CD4-positive, alpha-beta T cell treated with Interleukin-6 for 4 hours (primary cell): ENCODE measurements at places on chromosomes 7 and 10.
A peak's percentile ranks its signal among the peaks of the same experiment; 100 is the strongest.

DNA sequence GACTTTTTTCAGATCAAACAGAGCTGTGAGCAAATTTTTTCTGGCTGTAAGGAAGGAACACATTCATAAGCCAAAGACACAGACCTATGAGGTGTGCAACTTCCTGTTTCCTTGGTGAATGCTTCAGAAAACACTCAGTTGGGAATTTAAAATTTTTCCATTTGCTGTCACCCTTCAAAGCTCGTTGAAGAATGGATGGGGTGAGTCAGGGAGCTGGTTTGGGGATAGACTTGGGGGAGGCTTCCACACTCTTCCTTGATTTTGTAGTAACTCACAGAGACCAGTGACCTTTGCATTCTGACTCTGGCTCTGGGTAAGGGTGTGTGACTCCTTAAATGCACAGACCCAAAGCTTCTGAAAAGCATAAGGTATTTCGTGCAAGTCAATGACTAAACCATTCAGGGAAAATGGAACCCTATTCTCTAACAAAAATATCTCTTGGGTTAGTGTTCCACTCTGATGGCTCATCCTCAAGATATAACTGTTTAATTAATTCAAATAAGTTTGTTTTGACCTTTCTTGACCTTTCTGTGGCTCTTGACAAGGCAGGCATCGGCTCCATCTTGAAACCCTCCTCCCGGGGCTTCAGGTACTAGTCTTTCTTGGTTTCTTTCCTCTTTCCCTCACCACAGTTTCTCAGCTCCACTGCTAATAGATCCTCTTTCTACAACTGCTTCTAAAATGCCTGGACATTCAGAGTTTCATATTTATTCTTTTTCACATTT lies 227.8 kb upstream of the INHBA start:
- no peak for DNase-seq

GRCh38 chr7:98826387-98826786 lies 43.4 kb downstream of the TMEM130 start:
- DNase-seq = no peak

GRCh38 chr10:67587771-67588170 lies 108.2 kb downstream of the CTNNA3 start:
- no peak for DNase-seq

DNA sequence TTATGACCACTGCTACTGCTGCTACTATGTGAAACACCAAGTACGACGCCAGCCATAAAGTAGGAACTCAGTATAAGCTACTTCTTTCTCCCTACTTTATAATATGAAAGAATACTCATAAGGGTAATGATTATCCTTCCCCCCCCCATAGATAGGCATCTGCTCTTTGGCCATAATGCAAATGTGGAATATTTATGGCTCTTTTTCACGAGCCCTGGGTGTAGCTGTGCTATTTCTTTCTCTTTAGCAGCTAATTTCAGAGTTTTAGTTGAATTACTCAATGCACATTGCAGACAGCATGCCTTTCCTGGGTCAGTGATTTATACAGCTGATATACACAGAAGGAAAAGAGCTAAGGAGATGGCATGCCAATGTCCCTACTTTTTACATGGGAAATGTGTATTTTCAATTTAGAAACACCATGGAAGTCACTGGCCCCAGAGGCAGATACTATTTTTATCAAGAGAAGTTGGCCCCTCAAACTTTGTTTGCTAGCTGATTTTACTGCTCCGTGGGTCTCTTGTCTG lies 234.1 kb upstream of the KIAA1217 start:
- DNase-seq = no peak

DNA sequence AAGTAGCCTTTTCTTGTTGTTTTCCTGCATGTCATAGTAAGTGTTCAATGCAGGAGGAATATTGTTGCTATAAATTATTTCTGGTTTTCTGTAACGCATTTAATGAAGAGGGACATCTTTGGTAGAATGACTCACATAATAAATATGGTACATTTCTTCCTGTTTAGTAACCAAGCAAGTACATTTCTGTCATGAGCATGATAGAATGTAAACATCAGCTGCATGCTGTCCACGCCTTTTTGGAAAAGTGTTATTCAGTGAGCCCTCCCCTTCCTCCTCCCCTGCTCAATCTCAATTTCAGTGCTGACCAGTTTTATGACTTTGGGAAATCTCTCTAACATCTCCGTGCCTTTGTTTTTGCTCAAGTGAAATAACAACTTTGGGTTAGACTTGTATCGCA lies 664.0 kb downstream of the XPNPEP1 start:
- DNase-seq = no peak

DNA sequence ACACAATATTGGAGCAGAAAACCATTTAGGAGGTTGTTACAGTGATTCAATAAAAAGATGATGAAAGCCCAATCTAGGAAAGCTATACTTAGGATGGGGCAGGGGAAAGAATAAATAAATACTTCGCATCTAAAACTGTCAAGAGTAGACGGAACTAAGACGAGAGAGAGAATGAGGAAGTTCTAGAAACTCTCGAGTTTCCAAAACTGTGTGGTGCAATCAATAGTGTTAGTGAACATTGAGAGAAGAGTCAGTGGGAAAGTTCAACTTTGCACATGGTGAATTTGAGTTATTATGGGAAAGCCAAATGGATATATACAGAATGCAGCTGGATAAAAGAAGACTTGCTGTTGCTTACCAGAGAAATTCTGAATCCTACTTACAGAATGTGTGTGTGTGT lies 133.8 kb upstream of the MEOX2 start:
- no peak for DNase-seq

DNA sequence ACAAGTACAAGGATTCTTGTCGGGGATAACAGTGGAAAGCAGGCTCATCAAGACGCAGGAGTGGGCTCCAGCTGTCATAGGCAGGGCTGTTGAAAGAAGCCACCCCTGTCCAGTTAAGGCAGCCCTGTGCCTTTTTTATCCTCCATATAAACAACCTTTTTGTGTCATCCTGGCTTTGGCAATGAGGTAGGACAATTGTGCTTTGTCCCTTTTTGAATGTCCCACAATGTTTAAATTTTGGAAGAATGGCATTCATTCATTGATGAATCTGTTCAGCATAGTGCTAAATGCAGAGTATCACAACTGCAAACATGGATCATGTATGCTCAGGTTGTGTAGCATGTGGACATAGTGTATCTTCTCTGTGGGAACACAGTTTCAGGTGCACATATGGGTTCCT lies 66.7 kb downstream of the UBE3C start:
- DNase-seq = no peak

DNA sequence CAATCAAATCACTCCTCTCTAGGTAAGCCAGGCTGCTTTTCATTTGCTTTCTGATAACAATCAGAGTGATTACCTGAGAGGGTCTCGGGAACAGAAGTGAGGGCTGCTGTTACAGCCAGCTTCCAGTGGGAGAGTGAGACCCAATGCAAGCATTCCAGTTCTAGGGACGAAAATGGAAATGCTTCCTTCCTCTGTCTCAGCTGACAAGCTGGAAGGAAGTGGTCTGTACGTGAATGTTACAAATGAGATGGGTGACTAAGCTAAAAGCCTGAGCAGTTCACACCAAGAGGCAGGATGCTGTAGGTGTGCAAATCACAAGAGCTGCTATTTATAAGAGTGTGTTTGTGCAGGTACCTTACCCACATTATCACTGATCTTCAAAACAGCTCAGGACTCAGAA lies 772.4 kb downstream of the GRID1 start:
- DNase-seq = no peak

DNA sequence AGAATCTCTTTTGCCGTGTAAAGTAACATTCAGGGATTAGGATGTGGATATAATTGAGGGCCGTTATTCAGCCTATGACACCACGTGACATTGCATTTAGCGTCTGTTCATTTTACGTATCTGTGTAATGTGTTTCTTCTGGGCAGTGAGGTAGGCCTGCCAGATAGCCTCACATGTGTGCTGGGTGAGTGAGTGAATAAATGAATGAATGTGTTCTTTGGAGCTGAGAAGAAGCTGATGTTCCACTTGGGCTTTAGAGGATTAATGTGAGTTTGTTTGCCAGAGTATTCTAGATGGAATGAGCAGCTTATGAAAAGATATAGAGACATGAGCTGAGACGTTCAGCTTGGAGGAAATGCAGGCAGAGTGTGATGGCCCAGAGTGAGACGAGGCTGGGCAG lies 55.0 kb downstream of the MINDY4 start:
- no peak for DNase-seq

GRCh38 chr10:8840356-8840755 lies 785.9 kb downstream of the GATA3 start:
- no peak for DNase-seq

DNA sequence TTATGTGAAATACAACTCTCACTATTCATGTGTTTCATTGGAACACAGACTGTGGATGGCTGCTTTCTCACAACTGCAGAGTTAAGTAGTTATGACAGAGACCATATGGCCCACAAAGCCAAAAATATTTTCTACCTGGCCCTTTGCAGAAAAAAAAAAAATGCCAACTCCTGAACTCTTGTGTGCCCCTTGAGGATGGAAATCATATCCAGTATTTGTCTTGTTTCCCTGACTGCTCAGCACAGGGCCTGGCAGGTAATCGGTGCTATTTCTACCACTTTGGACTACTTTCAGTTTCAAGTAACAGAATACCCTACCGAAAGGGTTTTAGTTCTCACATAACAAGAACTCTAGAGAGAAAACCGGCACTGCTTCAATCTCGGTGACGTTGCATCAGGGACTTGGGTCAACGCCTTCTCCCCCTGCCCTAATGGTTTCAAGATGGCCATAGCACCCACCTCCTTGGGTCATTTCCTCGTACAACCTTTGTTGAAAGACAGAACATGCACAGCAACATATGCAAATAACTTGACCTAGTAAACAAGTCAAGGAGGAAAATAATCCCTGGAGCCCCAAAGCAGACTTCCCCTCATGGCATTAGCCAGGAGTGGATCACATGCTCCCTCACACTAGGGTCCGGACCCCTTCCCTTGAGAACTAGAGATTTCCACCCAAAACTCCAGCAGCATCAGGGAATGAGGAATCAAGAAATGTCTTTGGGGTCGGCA lies 11.8 kb upstream of the GPNMB start:
- DNase-seq = no peak

- no peak for DNase-seq
Observed at GRCh38 chr10:10911471-10911921, 106.2 kb upstream of the CELF2 start.

- no peak for DNase-seq
Observed at GRCh38 chr10:69412232-69412790, 4.4 kb downstream of the TACR2 start.

GRCh38 chr7:50399206-50399605 lies 50.9 kb downstream of the FIGNL1 start:
- DNase-seq = no peak

- no peak for DNase-seq
Observed at GRCh38 chr10:91434041-91434440, 23.9 kb downstream of the HECTD2 start.

GRCh38 chr7:87004956-87005355 lies 54.5 kb downstream of the ELAPOR2 start:
- no peak for DNase-seq

DNA sequence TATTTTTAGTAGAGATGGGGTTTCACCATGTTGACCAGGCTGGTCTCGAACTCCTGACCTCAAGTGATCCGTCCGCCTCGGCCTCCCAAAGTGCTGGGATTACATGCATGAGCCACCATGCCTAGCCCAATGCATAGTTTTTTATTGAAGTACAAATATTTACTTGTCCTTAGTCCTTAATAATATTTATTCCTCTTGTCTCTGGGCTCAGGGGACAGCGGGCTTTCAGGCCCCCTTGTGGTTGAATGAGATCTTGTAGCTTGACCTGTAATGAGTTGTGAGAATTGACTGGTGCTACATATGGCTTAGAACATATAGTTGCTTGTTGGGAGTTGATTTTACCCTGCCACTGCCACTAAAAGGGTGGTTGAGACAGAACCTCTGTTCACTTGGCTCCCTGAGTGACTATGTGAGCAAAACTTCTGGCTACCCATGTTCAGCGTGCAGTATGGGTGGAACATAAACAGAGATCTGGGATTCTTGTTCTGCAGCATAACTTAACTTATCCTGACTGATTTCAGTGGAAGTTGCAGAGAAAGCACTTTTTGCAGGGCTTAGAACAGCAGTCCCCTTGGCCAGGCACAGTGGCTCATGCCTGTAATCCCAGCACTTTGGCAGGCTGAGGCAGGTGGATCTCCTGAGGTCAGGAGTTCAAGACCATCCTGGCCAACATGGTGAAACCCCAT lies 14.9 kb downstream of the CCL26 start:
- peak; percentile 5 for DNase-seq

- no peak for DNase-seq
Observed at GRCh38 chr10:23478570-23478969, 39.7 kb downstream of the OTUD1 start.

- DNase-seq = no peak
Observed at GRCh38 chr7:90625051-90625450, 28.9 kb downstream of the CDK14 start.

DNA sequence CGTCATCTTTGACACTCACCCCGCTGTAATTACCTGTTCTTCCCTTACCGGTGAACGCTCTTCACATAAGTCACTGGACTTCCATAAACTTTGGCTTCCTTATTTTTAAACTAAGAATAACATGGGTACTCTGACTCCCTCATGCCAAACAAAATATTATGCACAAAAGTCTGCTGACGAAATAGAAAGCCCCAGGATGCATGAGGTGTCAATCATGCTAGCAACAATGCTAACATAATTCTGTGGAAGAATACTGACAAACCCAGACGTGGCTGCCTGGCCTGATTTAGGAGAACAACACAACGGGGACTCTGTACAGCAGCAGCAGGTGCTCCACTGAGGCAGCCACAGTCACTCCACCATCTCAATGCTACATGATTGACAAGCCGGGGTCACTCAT lies 137.5 kb downstream of the CCDC71L start:
- no peak for DNase-seq
